CD4-positive, alpha-beta T cell treated with Interleukin-1 beta for 1 hour (primary cell): ENCODE measurements at places on chromosomes 1 and 21.

GRCh38 chr1:25392841-25393240, 27.8 kb downstream of the RHCE start:
- no peak for DNase-seq

GRCh38 chr1:169367686-169368405, at the start of the genes BLZF1 and NME7:
Gene BLZF1 (plus strand): TSS chr1:169368195. CDS start chr1:169369523, 1,328 bp downstream.
Gene NME7 (minus strand): TSS chr1:169367797. CDS start chr1:169367710, 87 bp downstream.
- peak; percentile 97 for DNase-seq

DNA sequence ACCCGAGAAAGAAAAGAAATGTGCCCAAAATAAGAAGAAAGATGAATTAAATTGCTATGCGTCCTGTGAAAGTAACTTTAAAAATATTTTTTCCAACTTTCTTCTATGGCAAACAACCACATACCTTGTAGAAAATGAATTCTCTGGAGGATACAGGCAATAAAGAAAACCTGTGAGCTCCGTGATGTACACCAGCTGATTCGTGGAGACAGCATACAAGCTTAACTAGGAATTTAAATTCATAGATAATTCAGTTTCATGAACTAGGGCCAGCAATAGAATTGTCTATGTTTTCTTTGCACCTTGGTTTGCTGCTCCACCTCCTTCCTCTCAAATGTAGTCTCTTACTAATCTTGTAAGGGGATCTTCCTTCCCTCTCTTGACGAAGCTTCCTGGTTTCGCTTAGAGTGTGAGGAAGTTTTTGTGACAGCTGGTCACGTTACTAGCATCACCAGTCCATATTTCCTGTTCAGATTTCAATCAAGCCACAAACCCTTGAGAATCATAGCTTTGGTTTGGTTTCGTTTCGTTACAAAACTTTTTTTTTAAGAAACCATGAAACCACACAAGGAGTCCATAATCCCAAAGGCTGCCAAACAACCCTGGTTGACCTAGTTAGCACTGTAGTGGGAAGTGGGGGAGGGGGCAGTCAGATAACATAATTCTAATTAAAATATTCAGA, 35.8 kb downstream of the GREM2 start:
- DNase-seq = peak; percentile 72

- no peak for DNase-seq
These were observed 303.8 kb downstream of the DISC1 start for GRCh38 chr1:231930257-231930947.

- no peak for DNase-seq
These were observed 264.5 kb downstream of the OLFM3 start for GRCh38 chr1:101732261-101732660.

DNA sequence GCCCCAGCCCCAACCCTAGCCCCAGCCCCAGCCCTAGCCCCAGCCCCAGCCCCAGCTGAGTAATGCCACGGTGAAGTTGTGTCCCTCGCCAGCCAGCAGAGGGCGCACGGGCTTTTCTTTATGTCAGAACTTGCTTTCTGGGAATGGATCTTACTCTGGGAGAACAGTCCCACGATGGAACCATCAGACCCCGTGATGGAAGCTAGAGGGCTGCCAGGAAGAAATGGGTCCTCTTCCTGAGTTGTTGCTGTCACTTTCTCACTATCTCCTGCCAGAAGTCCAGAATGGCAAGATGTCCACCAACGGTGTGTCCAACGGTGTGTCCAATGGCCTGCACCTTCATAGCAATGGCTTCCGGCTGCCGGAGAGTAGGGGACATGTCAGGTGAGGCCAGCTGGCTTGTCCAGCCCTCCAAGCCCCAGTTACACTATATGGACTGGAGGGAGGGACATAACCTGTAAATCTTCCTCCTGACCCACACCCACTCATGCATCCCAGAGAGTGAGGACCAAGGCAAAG, 25.1 kb upstream of the TMEM222 start:
- DNase-seq = peak; percentile 61

DNA sequence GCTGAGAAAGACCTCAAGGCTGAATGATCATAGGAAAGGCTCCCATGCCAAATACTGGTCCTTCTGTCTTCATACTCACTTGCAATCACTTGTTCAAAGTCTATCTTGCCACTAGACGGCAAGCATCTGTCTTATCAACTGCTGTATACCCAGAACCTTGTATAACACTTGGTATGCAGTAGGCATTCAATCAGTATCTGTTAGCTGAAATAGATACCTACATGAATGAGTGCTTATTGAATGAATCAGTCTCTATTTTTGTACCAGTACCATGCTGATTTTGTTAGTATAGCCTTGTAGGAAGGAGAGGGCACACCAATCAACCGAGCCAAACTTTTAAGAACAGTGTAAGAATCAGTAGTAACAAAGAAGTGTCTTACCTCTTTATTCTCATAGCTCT, 80.6 kb downstream of the NIBAN1 start:
- no peak for DNase-seq

- no peak for DNase-seq
These were observed 35.8 kb downstream of the NCAM2 start for GRCh38 chr21:21034036-21034435.

GRCh38 chr1:23163395-23163794, 5.3 kb downstream of the LUZP1 start:
- DNase-seq = no peak

- peak; percentile 20 for DNase-seq
These were observed 697 bp downstream of the AGO3 start for GRCh38 chr1:35931446-35932157.

- no peak for DNase-seq
These were observed 1.2 kb downstream of the CROCC start for GRCh38 chr1:16922885-16923431.

GRCh38 chr1:154490317-154490716, 11.7 kb upstream of the TDRD10 start:
- DNase-seq = no peak

DNA sequence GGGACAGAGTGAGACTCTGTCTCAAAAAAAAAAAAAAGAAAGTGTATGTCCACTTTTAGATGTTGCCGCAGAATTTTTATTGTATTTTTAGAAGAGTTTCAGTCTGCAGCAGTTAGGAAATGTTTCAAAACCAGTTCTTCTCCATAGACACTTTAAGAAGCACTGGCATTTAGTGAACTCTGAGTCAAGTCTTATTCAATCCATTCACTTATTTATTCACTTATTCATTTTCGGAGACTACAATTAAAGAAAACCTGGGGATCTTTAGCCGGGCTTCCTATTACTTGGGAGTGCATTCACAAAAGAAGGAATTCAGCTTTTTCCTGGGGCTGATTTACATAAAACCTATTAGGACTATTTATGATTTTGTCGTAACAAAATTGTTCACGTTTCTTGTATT, 12.3 kb downstream of the RCAN3 start:
- DNase-seq = no peak

DNA sequence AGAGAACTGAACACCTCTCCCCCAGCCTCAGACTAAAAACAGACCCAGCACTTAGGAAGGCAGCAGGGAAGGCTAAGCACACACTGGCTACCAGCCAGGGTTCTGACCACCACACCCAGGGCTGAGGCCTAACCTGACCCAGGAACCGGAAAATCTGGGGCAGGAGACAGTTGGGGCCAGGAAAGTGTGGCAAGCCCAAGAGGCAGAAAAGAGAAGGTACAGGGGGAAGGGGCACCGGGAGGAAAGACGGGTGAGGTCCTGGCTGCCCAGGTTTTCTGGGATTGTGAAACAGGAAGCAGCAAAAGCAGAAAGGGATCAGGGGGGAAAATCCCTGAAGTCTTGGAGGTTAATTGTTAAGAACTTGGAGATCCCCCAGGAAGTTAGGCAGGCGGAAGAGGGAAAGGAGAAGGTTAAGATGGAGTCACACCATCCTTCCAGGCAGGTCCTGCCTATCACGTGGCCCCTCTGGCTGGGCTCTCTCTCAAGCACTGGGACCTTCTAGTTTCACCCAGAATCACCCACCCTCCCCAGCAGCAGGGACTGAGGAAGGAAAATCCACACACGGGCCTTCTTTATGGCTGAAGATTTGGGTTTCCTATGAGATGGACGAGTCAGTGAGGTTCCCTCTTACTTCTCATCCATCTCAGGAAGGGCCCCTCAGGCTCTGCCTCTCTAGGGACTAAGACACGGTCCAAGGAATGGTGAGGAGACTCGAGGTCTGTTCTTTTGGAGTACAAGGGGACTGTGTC, 2.6 kb downstream of the HDGF start:
- DNase-seq = peak; percentile 46

DNA sequence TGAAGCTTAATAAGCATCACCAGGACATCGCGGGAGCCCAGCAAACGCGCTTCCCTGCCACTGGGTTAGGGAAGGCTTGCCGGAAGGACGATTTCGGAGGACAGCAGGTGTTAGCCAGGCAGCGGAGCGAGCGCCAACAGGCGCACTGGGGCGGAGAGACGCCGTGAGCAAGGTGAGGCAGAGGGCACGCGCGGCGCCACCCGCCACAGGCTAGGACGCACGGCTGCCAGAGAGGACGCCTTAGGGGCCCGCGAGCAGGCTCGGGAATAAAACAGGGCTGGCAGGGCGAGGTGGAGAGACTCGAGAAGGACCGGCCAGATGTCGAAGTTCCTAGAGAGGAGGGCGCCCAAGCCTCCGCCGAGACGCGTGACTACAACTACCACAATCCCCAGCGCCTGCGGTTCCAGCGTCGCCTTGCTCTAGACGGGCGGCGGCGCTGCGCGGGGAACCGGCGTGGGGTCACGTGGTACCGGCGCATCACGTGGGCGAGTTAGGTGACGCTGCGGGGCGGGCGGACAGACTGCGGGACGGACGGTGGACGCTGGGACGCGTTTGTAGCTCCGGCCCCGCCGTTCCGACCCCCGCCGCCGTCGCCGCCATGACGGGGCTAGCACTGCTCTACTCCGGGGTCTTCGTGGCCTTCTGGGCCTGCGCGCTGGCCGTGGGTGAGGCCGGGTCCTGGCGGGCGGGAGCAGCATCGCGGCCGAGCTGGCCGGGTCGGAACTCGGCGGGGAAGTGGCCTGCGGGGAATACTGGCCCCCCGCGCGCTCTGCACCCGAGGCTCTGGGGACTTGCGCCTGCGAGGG, at the start of gene ATP6V0B:
Gene ATP6V0B, plus strand, starts transcription at position 518 of the 806 bp plus-strand sequence. Its CDS starts 81 bp downstream, at position 599.
- peak; percentile 90 for DNase-seq

GRCh38 chr21:36606287-36606982, 92.5 kb upstream of the SIM2 start:
- DNase-seq = no peak

DNA sequence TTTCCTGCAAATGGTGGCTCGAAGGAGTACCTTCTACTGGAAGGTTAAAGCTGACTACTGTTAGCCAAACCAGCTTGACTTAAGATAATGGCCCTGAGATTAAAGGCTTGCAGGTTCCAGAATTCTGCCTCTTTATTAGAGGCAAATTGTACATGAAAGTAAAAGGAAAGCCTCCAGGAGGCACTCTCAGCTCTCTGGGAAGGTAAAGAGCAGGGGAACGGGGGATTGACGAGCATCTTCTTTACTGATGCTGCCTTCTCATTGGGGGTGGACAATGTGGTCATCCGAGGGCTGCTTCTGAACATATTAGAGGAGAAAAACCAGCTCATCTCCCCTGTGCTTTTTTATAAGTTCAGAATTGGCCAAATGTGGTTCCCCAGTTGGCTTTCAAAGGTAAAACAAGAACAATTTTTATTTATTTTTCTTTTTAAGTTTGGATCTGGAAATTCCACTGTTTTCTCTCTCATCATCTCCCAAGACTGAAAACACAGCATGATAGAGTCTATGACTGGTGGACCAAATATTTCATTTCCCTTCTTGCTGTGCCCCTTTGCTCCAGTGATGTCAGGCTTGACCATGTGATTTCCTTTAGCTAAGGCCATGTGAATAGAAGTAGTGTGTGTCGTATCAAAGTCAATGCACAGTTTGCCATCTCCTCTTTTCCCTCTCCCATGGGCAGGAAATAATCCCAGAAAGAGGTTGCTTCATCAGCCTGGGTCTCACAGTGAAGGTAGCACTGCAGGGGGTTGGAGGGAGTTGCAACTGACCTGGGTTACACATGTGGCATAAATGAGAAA, 292.7 kb downstream of the PRDM2 start:
- DNase-seq = no peak

GRCh38 chr1:57800376-57800775, 376.5 kb upstream of the DAB1 start:
- DNase-seq = no peak
